ENCODE measurements at places on chromosomes 11 and 22. TPM values are rescaled to one million over a fixed set of nuclear protein-coding genes. Genes with fewer than 3 reads are reported as not detected.

Gene MMP1
- not detected for total RNA-seq

Gene MGAT3
- total RNA-seq, result 1.1 TPM

Gene MUC2
- total RNA-seq, result not detected

Gene SCGB2A2
- not detected for total RNA-seq

Gene SNU13
- total RNA-seq, result 127 TPM

Gene ZNF214
- 7.2 TPM for total RNA-seq

Gene ARVCF
- total RNA-seq, result 118 TPM

Gene CARD16
- 2.0 TPM for total RNA-seq

Gene SYT8
- total RNA-seq, result not detected

Gene SYT13
- 1.7 TPM for total RNA-seq

Gene TRPM5
- total RNA-seq, result 0.67 TPM

Gene USH1C
- total RNA-seq, result 5.9 TPM

Gene MAPK8IP2
- 1.1 TPM for total RNA-seq

Gene GALNT18
- 60.7 TPM for total RNA-seq

Gene NNMT
- total RNA-seq, result 459 TPM

Gene WNT7B
- total RNA-seq, result 0.83 TPM

Gene PHLDA2
- 2.3 TPM for total RNA-seq

Gene MMP12
- not detected for total RNA-seq

Gene TMA7B
- total RNA-seq, result not detected

Gene CSNK2A3
- total RNA-seq, result 9.5 TPM

Gene FGF3
- not detected for total RNA-seq

Gene CCDC89
- total RNA-seq, result 0.33 TPM

Gene UPB1
- not detected for total RNA-seq

Gene ST13
- 161 TPM for total RNA-seq

Gene CCDC73
- total RNA-seq, result not detected

Gene RHOD
- 27.8 TPM for total RNA-seq

Gene DBX1
- total RNA-seq, result not detected

Gene TSPAN18
- 12.4 TPM for total RNA-seq

Gene OR52N4
- total RNA-seq, result not detected

Gene UCP2
- 97.0 TPM for total RNA-seq

Gene SORL1
- 73.8 TPM for total RNA-seq

Gene SNX15
- total RNA-seq, result 19.1 TPM

Gene SPDYC
- total RNA-seq, result not detected

Gene FOLR2
- 12.1 TPM for total RNA-seq

Gene APOA4
- not detected for total RNA-seq

Gene NELL1
- total RNA-seq, result not detected

Gene TBX10
- not detected for total RNA-seq

Gene HTR3B
- not detected for total RNA-seq

Gene SNRPD3
- 216 TPM for total RNA-seq

Gene ASPHD2
- 2.1 TPM for total RNA-seq

Gene AIP
- total RNA-seq, result 90.8 TPM

Gene MB
- total RNA-seq, result 1.8 TPM

Gene HBE1
- total RNA-seq, result 1.2 TPM

Gene HBB
- 203 TPM for total RNA-seq

Gene APOBEC3H
- total RNA-seq, result not detected

Gene KDM4D
- total RNA-seq, result 0.83 TPM

Gene LUZP2
- not detected for total RNA-seq

Gene OR2D2
- not detected for total RNA-seq

Gene RFPL2
- total RNA-seq, result not detected

Gene CSRP3
- total RNA-seq, result not detected

Gene KRTAP5-7
- total RNA-seq, result not detected

Gene OR4D11
- total RNA-seq, result not detected

Gene SHISAL1
- total RNA-seq, result 1.9 TPM

Measured in thyroid gland (tissue), 4 donors.